Activated naive CD8-positive, alpha-beta T cell treated with anti-CD3 and anti-CD28 coated beads, Interleukin-2, amount 50 U/mL, for 16 hours (primary cell): ENCODE measurements at places on chromosomes 4 and X.

DNA sequence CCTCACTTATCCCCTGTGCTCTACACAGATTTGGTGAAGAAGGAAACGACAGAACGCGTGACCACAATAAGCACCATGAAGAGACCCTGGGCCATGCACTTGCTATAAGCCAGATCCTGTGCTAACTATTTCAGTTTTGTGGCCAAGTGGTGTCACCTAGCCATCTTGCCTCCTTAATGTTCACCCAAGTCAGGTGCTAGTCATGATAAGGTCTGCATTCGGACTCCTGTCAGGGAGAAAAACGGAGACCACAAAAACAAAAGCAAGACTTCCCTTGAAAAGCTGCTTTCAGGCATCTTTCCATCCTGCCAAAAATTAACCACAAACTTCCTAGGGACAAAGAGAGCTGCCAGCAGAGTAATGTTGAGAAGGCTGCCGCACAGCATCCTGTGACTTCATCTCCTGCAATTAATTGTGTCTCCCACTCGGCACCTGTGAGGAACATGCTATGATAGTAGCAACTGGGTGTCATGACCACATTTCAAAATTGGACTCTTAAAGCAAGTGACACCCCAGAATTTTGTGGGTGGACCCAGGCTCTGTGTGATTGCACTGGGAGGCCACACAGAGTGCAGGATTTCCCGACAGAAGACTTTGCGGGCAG is 8.8 kb upstream of the IDS start:
- no peak for DNase-seq

GRCh38 chr4:153440475-153440874 is 25.7 kb upstream of the TMEM131L start:
- no peak for DNase-seq

DNA sequence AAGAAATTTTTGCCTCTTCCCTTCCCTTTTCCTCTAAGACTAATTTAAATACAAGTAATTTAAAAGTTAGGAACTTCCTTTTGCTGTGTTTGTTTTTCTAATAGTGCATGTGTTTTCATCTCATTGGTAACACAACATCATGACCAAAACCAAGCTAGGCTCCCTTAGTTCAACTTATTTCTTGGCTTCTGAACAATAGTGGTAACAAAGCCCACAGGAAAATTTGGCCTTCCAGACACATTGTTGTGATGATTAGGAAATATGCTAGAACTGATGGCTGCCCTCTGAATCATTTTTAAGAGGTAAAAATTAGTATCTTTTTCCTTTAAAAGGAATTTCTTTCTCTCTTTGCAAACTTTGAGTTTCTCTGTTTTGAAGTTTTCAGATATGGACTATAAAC is 25.5 kb upstream of the TEC start:
- DNase-seq, result no peak

GRCh38 chrX:142251680-142252079 is 46.6 kb upstream of the MAGEC2 start:
- no peak for DNase-seq

- no peak for DNase-seq
Measured at GRCh38 chr4:105433421-105433820, 40.4 kb downstream of the PPA2 start.

DNA sequence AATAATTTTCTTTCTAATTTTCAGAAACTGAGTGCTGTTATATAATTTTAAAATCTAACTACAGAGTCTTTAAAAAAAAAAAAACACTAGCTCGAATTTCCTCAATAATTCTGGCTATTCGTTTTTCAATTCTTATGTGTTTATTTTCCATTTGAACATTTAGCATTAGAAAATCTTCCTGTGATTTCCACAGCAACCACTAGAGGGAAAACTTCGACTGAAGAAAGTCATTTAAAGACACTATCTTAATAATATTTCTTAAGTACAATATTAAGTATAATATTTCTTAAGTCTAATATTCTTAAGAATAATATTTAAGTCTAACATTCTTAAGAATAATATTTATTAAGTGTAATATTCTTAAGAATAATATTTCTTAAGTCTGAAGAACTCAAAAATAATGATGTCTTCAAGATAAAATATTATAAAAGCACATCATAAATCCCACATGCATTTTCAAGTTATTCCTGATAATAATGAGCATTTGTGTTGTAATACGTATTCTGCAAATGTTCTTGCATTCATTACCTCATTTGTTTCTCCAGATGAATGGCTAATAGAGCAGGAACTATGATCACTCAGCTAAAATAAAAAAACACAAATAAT is 118.4 kb upstream of the WDR17 start:
- no peak for DNase-seq

- no peak for DNase-seq
Measured at GRCh38 chr4:109816082-109816442, 500 bp downstream of the GAR1 start.

DNA sequence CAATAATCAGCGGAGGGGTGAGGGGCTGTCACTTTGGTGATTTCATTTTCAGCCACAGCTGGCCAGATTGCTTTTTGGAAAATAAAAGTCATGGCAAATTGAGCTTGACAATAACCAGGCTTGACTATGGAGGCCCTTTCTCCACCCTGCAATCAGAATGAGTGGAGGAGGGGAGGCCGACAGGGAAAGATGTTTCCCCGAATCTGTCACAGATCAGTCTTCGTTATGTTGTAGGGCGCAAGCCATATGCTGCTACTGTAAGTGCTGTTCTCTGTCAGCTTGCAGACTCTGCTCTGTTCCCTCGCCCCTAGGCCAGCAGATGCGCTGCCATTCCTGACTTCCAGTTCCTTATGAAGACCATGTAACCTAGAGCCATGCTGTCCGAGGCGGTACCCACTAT is 114.1 kb downstream of the MGST2 start:
- no peak for DNase-seq

- DNase-seq, result peak; percentile 19
Measured at GRCh38 chrX:118974088-118974907, at the start of gene LONRF3. LONRF3 (plus strand) TSS chrX:118974618; CDS start chrX:118974781, 163 bp downstream.

GRCh38 chr4:73378887-73379286 is 25.2 kb upstream of the ALB start:
- DNase-seq, result no peak

- no peak for DNase-seq
Measured at GRCh38 chr4:7910952-7911578, 28.6 kb downstream of the AFAP1 start.

- DNase-seq, result no peak
Measured at GRCh38 chr4:15855804-15856475, 77.8 kb downstream of the CD38 start.

DNA sequence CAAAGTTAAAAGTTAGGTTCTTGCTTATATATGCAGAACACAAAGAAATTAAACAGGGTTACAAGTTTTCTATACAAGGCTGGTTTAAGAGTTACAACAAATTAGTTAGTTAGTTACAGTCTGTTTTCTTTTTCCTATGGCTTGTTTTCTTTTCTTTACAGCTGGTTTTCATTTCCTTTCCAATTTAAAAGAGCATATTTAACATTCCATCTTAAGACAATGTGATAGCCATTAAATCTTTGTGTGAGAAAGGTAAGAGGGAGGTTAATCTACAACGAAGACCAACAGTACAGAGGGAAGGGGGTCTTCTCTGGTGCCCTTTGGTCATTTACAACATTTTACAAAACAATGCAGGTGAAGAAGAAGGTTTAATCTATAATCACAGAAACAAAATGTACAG is 290.6 kb downstream of the ZNF674 start:
- no peak for DNase-seq

GRCh38 chr4:137608085-137608484 is 75.8 kb upstream of the PCDH18 start:
- DNase-seq, result no peak

DNA sequence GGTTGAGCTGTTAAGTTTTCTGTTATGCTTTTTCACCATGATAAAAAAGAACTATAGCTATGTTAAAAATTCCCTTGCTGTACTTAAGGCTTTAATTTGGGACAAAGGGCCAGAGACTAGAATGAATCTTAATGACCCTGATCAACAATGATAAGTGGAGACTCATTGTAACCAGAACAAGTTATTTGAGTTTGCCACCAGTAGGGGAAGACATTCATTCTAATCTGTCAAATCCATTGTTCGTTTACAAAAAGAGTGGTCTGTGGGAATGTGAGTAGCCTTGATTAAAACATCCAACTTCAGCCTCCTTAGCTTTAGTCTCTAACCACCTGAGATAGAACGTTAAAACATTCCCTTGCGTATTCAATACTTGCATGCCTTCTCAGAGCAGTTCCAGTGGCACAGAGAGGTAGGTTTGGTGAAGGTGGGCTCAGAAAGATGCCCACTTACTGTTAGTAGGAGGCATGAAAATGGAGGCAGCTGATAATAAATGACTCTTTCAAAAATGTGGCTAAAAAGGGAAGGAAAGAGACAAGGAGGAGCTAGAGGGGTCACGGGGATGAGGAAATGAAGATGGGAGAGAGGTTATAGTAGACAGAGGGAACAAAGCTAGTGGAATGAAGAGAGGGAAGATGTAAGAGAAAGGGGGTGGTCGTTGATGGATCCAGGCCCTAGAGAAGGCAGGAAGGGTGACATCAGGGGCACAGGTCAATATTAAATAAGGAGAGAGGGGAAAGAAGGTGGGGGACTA is 66.2 kb downstream of the EGF start:
- no peak for DNase-seq

DNA sequence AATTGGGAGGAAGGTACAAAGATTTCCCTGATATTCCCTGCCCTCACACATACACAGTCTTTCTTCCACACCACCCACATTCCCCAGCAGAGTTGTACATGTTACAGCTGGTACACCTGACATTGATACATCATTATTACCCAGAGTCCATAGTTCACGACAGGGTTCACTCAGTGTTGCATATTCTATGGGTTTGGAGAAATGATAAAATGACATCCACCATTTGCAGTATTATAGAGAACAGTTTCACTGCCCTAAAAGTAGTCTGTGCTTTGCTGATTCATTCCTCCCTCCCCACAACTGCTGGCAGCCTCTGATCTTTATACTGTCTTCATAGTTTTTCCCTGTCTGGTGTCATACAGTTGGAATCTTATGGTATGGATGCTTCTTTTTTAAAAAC is 15.0 kb downstream of the AGA start:
- DNase-seq, result no peak

- DNase-seq, result no peak
Measured at GRCh38 chr4:4217113-4217512, 9.6 kb downstream of the OTOP1 start.

GRCh38 chr4:139540161-139540560 is 15.9 kb downstream of the SETD7 start:
- DNase-seq, result no peak

GRCh38 chr4:83771113-83771705 is 235.3 kb downstream of the GPAT3 start:
- DNase-seq, result no peak

- no peak for DNase-seq
Measured at GRCh38 chrX:115901241-115901640, 269.3 kb upstream of the AGTR2 start.

GRCh38 chr4:154435895-154436294 is 55.7 kb downstream of the DCHS2 start:
- DNase-seq, result no peak

DNA sequence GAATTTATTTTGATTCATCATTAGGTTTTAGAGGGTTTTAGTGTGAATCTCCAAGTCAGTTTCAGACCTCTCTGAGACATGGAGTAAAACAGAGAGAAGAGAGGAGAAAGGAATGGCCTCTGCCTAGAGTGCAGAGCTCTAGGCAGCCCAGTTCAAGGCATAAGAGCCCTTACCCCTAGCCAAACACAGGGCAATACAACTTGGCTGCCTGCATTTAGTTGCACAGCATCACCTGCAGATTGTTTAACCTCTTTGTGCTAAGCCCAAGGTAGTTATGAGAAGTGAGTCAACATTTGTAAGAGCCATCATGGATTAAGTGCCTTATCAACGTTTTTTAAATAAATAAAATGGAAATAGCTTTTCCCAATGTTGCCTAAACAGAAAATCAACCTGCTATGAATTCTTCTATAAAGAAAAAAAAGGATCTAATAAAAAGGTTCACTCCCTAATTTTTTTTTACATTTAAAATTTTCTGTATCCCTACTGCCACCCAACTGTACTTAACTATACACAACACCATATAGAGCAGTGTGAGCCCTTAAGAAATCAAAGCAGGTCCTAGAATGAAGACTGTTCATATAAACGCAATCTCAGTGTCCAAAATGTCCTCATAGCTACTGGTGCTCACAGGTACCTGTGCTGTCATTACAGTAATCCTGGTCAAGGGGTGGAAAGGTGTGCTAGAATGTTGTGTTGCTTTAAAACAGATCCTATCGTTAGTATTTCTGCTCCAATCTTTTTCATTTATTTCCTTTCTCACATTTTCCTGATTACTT is 36.0 kb downstream of the PF4 start:
- DNase-seq, result no peak

DNA sequence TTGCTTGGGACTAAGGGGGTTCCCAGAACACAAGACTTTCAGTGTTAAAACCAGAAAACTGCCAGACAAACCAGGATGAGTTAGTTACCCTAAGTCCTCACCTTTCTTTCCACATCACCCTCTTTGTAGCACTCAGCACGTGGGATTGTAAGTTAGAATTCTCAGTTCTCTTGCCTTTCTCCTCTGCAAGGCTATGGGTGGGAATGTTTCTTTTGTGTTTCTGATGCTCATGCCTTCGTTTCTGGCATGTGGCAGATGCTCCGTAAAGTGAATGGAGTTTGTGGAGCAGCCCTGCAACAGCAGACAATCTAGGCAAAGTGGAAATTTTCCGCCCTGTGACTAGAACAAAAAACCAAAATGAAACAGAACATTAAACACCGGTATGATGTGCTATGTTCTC is 64.7 kb upstream of the SPP1 start:
- no peak for DNase-seq

DNA sequence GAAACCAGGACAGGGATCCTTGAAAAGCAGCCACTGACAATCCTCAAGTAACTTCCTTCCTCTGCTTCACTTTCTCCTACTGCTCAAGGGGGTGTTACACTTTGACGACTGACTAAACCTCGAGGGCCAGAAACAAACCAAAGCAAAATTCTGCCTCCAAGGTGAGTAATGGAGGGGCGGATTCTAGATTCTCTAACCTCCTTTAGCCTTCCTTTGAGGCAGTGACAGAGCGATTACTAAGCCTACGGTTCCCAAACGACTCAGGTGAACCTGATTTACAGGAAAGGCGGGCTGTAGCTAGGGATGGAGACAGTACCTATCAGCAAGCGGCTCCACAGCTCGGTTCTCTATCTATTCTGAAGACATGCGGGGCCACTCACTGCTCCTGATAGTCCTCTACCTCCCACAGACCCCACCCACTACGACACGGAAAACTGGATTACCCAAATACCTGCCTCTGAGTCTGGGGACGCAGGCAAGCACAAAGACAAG is 487 bp downstream of the TBCK start:
- peak; percentile 25 for DNase-seq

DNA sequence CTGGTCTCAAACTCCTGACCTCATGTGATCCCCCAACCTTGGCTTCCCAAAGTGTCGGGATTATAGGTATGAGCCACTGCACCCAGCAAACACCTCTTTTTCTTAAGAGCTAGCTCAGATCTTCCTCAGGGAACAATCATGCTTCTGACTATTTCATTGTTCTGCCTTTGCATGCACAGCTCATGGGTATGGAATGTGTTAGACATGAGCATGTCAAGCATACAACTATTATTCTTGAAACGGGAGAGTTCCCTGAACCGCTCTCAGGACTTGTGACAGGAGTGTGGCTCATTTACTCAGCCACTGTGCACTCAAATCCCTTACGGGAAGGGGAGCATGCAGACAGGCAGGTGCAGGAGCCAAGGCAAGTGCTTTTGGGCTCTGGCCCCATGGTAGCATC is 231.7 kb upstream of the TAPT1 start:
- no peak for DNase-seq
